Immature natural killer cell (primary cell): ENCODE measurements at places on chromosomes 13 and 19.

GRCh38 chr19:49884760-49885159 lies 7.3 kb downstream of the TBC1D17 start:
- DNase-seq: no peak

- no peak for DNase-seq
These were observed 426.7 kb downstream of the TBC1D4 start for GRCh38 chr13:75055296-75055695.

- DNase-seq: no peak
These were observed 1826.5 kb downstream of the SLITRK5 start for GRCh38 chr13:89497658-89498057.

- no peak for DNase-seq
These were observed 35.9 kb downstream of the BTBD2 start for GRCh38 chr19:1979642-1980041.

GRCh38 chr19:8455018-8455417 lies 10.2 kb downstream of the HNRNPM start:
- no peak for DNase-seq

GRCh38 chr13:35630551-35631275 lies 154.2 kb upstream of the MAB21L1 start:
- peak; percentile 4 for DNase-seq

GRCh38 chr13:63288576-63288975 lies 1872.9 kb upstream of the PCDH20 start:
- DNase-seq: no peak

DNA sequence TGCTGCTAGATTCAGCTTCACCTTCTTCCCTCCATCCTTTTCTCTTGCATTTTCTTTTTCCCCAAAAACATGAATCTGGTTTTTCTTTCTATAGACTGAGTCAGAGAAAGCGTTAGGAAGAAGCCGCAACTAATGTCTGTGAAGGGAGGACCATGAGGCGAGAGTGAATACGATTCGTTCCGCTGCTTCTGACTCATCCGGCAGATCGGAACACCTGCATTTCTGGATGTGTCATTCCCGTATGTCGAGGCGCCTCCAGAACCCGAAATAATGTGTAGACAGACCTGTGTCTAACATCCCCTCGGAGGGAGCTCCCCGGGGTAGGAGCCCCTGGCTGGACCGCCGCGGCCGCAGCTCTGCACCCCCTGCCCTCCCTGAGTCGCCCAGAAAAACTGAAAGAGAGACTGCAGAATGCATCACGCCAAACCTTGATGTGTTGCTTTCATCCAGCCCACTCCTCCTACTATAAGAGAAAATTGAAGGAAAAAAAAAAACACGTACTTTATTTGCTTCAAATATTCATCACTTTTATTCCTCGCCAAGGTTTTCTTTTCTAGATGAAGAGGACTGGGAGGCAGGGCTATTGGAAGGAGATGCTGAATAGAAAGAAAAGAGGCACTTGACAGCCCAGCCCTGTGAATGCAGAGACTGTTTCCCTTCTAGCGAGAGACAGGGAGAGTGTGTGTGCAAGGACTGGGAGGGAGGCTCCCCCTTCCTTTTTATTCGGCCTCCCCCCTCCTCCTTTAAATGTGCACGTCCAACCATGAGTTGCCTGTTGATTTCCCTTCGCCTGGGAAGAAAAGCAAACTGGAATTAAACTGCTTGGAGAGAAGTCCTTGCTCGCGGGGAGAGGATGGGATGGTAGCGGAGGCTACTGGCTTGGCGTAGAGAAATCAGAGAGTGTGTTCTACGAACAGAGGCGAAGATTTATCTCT lies 616 bp upstream of the PCDH17 start:
- no peak for DNase-seq

DNA sequence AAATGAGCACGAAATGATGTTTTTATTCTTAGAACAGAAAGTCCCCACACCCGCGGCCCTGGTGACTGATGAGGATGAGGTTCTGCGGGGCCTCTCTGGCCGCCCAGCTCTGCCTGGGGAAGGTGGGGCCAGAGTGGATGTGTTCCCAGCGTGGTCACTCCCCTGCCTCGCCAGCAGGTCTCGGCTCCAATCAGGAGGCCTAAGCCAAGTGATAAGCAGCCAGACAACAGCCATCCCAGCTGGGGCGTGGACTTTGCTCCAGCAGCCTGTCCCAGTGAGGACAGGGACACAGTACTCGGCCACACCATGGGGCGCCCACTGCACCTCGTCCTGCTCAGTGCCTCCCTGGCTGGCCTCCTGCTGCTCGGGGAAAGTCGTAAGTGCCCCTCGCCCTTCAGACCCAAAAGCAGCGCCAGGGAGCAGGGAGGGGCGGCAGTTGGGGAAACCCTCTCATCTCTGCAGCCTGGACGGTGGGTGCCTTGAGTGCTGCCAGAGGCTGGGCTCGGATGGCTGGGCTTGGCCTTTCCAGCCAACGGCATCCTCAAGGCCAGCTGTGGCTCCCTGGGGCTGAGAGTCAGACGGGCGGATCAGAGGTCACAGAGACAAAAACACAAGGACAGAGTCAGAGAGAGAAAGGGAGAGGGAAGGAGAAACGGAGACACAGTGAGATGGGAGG lies at the start of gene F10:
TSS of gene F10 (plus strand) at position 250 of the 676 bp plus-strand sequence. CDS start at position 307, 57 bp downstream.
- DNase-seq: no peak

DNA sequence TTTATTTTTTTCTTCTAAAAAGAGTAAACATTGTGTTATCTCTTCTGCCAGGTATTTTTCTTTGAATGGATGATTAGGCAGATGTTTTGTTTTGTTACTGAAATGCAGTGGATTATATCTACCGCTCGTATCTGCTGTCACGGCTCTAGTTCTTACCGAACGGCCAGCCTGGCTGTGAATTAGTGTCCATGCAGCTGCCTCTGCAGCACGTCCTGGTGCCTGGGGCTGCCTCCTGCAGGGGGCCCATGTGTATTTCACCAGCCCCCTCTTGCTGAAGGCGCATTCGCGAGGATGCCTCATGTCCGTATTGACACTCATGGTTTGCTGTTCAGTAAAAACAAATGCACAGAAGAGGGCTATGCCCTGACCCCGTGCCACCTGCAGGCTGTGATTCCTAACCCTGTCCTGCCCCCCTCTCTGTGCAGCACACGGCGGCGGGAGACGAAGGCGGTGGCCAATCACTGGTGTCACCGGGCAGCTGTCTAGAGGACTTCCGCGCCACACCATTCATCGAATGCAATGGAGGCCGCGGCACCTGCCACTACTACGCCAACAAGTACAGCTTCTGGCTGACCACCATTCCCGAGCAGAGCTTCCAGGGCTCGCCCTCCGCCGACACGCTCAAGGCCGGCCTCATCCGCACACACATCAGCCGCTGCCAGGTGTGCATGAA lies 49.9 kb downstream of the RAB20 start:
- no peak for DNase-seq

GRCh38 chr13:21078501-21078900 lies 17.1 kb upstream of the LATS2 start:
- DNase-seq: no peak

DNA sequence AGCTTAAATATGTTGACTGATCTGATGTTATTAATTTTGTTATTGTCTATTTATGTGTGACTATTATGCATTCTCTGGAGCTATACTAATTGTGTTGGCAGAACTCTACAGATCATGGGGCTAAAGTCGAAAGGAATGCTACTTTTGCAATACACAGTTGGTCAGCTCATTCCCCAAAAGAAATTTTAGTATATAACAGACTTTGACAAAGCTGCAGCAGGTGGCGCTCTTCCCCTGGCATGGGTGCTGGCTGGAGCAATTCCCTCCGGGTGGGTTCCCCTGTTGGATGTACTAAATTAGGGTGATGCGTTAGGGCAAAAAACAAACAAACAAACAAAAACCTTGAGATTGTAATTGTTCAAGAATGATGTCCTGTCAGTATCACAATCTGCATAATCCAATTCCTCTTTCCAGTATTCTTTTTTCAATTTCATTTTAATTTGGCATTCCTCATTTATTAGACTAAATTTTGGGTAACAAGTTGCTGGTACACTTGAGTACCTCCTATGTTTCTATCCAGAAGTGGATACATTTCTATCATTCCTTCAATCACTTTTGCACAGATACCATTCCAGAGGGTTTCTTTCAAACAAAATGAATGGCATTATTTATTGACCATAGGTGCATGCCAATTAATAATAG lies 322.8 kb upstream of the EDNRB start:
- DNase-seq: no peak

GRCh38 chr13:20940083-20940482 lies 37.5 kb upstream of the XPO4 start:
- no peak for DNase-seq

- no peak for DNase-seq
These were observed 6.8 kb downstream of the ZNF564 start for GRCh38 chr19:12544401-12544876.

DNA sequence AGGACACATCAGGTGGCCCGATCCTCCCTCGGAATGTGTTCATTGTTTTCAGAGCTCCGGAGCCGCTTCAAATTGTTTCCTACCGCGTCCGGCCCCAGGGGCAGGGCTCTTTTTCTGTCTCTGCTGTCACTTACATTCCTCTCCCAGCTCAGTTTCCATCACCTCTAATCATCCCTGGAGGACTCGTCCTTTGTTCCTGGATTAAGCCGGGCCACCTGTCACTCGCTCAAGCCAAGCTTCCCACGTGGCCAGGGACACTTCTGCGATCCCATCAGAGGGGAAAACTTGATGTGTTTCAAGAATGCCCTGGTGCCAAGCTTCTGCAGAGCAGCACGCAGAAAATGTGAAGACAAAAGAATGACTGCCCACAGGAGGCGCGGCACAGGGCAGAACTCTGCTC lies 13.5 kb downstream of the IL17D start:
- no peak for DNase-seq

GRCh38 chr19:45069056-45069455 lies 7.2 kb downstream of the ZNF296 start:
- no peak for DNase-seq

GRCh38 chr13:49532593-49532992 lies 36.8 kb downstream of the PHF11 start:
- DNase-seq: no peak

DNA sequence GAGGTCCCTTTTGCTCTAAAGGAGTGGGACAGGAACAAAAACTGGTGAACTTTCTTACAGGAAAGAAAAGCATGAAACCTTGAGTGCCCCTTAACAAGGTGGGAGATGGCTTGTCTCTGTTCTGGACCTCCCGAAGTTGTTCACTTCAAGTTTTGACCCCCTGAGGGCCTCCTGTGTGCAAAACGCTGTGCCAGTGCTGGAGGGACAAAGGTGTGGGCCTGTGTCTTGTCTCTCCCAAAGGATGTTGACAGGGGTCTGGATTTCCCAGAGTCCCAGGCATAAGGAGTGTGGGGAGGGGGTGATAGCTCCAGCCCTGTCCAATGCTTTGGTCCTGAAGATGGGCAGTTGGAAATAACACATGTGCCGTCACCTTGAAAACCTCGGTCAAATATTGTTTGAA lies 6.5 kb downstream of the ZNF536 start:
- DNase-seq: no peak

DNA sequence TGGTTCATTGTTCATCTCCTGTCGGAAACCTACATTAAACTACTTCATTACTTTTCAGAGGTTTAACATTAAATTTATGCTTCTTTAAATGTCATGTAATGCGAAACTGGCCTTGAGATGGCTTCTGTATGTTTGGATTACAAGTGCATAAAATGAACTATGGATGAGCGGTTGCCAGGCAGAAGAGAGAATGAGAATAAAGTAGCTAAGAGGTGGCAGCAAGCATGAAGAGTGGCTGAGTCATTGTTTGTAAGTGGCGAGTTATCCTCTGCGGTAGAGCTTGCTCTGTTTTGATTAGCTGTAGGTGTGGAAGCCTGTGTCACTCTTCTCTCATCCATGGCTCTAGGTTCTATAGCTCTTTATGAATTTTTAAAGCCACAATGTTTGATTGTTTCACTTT lies 1139.6 kb upstream of the PCDH9 start:
- no peak for DNase-seq

- no peak for DNase-seq
These were observed 2.2 kb upstream of the GRIN3B start for GRCh38 chr19:998064-998463.

DNA sequence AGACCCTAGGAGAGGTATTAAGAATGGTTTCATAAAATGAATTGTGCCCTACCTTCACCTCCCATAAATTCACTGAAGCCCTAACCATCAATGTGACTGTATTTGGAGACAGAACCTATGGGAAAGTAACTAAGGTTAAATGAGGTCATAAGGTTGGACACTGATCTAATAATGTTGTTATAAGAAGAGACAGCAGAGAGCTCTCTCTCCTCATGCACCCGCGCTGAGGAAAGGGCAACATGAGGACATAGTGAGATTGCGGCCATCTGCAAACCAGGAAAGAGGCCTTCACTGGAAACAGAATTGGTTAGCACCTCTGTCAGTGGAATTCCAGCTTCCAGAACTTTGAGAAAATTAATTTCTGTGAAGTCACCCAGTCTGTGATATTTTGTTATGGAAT lies 1396.1 kb upstream of the MIR17HG start:
- no peak for DNase-seq

DNA sequence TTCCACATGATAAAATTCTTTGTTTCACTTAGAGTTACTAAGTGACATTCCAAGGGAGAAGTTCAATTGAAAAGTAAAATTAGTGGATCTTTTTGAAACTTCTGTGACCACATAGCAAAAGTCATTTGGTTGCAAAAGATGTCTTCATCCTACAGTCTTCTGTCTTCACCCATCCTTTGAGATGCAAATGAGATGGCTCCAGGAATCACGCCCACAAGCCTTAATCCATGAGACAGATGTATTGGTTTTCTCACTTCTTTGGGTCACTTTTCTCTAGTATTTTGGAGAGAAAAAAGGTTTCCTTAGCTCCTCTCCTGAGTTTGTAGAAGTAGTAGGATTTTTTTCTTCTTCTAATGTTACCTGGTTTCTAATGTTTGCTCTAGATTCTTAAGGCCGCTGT lies 259.5 kb upstream of the SLC10A2 start:
- DNase-seq: no peak

GRCh38 chr13:44920013-44920412 lies 69.3 kb downstream of the NUFIP1 start:
- no peak for DNase-seq

GRCh38 chr19:35195830-35196229 lies 32.7 kb downstream of the FAM187B start:
- no peak for DNase-seq

DNA sequence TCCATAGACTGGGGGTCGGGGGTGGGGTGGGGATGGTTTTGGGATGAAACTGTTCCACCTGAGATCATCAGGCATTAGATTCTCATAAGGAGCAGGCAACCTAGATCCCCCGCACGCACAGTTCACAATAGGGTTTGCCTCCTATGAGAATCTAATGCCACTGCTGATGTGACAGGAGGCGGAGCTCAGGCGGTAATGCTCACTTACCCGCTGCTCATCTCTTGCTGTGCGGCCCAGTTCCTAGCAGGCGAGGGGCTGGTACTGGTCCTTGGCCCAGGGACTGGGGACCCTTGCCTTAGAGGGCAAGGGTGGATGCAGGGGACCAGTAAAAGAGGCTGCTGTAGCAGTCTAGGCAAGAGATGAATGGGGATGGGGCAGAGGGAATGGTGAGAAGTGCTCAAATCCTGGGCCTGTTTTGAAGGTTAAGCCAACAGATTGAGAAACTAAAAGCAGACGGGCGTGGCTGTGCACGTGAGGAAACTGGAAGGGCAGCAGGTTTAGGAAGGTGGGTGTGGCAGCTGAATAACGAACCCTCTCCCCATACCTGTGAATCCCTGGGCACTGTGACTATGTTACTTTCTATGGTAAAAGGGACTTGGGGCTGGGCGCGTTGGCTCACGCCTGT lies 1.5 kb upstream of the ERICH4 start:
- no peak for DNase-seq
